ENCODE measurements at places on chromosomes 1 and 21.

- no peak for DNase-seq
Observed at GRCh38 chr1:7450838-7451237, 320.3 kb upstream of the VAMP3 start.

- DNase-seq = no peak
Observed at GRCh38 chr1:224544346-224545110, 71.6 kb upstream of the CNIH3 start.

GRCh38 chr1:167798952-167799351 lies 77.2 kb downstream of the MPZL1 start:
- no peak for DNase-seq

DNA sequence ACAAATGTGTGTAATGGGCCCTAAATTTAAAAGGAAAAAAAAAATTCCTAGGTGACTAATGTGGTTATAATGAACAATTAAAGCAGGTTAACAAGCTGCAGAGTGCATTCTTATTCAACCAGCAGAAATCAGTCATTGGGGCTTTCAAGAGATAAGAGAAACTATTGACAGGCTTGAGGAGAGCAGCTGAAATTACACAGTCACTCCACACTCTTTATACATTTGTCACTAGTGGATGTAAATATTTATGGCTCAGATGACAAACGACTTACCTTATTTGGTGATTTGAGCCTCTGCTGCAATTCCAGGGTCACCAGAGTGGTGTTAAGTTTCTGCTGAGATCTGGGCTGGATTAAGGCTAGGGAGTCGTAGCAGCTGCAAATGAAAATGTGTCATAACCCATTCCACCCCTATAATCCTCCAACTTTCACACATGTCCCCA lies 896.3 kb downstream of the TTLL7 start:
- DNase-seq = no peak

GRCh38 chr1:242178924-242179708 lies 180.2 kb upstream of the MAP1LC3C start:
- no peak for DNase-seq

DNA sequence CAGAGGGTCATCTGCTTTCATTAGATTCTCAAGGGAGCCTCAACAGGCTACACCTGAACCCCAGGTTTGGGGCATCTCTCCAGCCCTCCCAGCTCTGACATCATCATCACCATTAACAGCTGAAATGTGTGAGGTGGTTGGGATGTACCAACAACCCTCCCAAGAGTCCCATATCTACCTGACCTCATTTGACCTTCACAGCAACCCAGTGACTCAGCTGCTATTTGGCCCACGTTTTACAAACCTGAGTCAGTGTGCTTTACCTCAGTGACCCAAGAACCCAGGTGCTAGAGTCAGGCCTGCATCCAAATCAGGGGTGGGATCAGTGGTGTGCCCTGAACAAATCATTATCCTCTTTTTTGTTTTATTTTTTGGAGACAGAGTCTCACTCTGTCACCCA lies 53.3 kb upstream of the TINAGL1 start:
- DNase-seq = no peak

- DNase-seq = no peak
Observed at GRCh38 chr1:245173446-245174211, 18.8 kb downstream of the KIF26B start.

DNA sequence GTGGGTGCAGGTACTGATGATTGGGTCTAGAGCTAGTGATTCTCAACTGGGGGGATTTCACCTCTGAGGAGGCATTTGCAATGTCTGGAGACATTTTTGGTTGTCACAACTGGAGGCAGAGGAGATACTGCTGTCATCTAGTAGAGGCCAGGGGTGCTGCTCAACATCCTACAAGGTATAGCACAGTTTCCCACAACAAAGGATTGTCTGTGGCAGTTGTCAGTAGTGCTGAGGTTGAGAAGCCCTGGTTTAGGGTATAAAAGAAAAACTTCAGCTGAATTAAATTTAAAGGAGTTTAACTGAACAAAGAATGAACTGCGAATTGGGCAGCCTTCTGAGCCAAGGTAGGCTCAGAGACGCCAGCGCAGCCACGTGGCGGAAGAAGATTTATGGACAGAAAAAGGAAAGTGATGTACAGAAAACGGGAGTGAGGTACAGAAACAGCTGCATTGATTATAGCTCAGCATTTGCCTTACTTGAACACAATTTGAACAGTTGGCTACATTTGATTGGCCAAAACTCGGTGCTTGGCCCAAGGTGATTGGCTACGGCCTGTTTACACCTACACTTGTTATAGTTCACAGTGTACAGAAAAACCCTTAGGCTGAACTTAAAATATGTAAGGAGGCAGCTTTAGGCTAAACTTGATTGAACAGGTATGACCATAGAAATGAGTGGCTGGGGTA lies 40.4 kb downstream of the MPZL1 start:
- DNase-seq = no peak

GRCh38 chr1:30109853-30110252 lies 613.5 kb downstream of the MATN1 start:
- peak; percentile 15 for DNase-seq

- DNase-seq = peak; percentile 39
Observed at GRCh38 chr1:85128316-85128715, 72.5 kb downstream of the SYDE2 start.

GRCh38 chr1:151862604-151863003 lies 9.1 kb upstream of the THEM5 start:
- no peak for DNase-seq

- no peak for DNase-seq
Observed at GRCh38 chr1:27423709-27424108, 31.3 kb downstream of the GPR3 start.

DNA sequence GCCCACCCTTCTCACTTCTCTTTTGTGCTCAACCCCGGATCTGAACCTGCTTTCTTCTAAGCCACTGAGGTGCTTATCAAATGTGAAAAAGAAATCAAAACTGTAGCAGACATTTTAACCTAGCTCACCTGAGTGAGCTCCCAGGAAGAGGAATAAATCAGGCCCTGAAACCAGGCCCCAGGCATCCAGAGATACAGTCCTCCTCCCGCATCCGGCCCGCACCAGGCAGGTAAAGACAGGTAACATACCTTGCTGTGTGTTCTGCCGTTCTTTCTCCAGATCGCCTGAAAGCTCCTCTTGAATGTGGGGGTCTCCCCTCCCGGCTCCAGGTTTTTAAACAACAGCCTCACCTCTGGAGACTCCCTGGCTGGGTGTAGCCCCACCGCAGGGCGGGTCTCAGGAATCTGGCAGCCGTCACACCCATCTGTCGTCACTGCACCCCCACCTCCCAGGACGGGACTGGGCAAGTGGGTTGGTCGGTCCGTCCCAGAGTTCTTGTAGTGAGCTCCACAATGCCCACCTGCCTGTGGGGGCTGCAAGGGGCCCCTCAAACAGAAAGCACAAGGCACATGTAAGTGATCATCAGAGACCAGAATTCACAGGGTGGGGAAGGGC lies at the start of gene LAMB3:
Gene LAMB3 (minus strand): TSS at position 305 of the 615 bp plus-strand sequence. CDS start 1,481 bp downstream, outside the sequence.
- DNase-seq = no peak

- DNase-seq = no peak
Observed at GRCh38 chr1:113353580-113353979, 36.7 kb upstream of the MAGI3 start.

DNA sequence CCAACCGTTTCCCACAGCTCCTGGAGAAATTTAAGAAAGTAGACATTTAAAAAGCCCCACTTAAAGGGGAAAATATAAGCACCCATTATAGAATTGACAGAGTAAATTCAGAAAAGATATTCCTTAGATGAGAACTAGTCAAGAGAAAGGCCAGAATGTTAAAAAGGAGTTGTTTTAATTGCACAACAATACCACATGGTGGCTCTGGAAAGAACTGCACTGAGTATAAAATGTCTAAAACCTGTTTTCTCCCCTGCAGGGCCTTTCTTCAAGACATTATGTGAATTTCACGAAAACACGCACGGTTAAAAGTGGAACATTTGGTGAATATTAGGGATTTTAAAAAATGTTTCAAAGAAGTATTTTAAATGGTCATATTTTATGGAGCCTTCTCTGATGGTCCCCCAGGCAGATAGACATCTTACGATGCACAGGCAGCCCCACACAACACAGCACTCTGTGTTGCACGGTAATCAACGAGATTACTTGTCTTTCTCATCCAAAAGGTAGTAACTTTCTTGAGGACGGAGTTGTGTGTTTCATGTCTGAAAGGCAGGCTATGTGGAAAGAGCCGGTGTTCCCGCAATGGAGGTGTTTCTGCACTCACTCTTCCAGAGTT lies 101.9 kb downstream of the PRRX1 start:
- peak; percentile 58 for DNase-seq
